ENCODE measurements at places on chromosomes 3 and 15.

GRCh38 chr3:50862221-50862620 is 187.5 kb downstream of the DOCK3 start:
- no peak for DNase-seq

DNA sequence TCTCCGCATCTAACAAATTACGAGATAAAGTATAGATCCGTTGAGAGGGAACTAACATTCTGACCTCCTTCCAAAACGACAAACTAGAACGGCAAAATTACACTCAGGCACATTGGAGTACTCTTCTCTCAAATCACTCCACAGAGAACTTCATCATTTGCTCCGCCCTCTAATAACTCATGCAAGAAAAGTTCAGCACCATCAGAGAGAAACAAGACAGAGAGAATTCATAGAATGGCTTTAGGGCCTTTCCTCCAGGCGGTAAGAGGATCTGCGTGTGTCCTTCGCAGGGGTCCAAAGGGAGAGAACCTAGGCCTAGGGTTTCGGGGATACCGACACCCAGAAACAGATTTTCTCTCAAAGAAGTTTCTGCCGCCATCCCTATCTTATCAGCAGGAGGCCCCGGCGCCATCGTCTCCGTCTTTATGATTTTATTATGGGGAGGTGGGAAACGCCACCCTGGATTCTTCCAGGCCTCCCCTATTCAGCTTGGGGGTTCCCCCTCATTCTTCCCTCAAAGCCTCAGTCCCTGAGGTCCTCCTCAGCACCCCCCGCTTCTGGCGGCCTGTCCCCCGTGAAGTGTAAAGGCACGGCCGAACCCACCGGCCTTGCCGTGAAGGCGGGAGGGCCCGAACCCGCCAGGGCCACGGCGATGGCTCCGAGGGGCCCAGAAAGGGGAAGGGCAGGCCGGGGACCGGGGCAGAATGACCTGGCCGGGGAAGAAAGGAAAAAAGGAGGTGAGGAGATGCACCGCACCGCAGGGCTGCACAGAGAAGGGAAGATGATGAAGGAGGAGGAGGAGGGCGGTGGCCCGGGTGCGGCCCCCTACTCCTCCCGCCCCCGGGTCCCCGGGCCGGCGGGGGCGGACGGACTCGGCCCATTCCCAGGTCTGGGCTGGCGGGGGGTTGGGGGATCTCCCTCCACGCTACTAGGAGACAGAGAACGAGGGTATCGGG is 768 bp downstream of the UBXN7 start:
- peak; percentile 23 for DNase-seq

- DNase-seq: no peak
Observed at GRCh38 chr15:41304149-41304770, 28.1 kb downstream of the OIP5 start.

DNA sequence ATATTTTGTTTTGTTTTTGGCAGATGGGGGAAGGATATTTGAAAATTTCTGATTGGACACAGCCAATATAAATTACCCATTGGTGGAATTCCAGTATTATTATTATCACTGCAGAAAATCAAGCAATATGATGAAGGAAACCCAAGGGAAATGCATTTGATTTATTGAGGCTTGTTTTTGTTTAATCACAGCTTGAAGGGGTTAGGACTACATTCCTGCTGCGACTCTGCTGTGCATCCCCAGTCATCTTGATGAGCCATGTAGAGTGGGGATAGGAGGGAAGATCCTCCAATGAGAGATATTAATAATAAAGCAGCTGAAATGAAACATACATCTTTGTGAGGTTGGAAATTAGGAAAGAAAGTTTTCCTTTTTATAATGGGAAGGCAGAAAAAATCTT is 208.6 kb downstream of the GAP43 start:
- no peak for DNase-seq

- DNase-seq: no peak
Observed at GRCh38 chr3:114668099-114668498, 374.3 kb downstream of the TIGIT start.

DNA sequence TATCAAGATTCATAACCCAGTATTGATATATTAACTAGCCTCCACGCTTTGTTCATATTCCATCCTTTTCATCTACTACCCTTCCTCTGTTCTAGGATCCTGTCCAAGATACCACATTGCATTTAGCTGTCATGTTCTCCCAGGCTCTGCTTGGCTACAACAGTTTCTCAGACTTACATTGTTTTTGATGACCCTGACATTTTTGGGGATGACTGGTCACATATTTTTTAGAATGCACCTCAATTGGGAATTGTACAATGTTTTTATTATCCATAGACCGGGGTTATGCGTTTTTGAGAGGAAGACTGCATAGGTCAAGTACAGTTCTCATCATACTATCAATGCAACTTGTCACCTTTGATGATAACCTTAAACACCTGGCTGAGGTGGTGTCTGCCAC is 421.2 kb downstream of the GABRG3 start:
- DNase-seq: no peak

GRCh38 chr15:65379986-65380385 is 2.2 kb upstream of the IGDCC3 start:
- DNase-seq: no peak

GRCh38 chr3:86180696-86181095 is 810.3 kb downstream of the VGLL3 start:
- no peak for DNase-seq

DNA sequence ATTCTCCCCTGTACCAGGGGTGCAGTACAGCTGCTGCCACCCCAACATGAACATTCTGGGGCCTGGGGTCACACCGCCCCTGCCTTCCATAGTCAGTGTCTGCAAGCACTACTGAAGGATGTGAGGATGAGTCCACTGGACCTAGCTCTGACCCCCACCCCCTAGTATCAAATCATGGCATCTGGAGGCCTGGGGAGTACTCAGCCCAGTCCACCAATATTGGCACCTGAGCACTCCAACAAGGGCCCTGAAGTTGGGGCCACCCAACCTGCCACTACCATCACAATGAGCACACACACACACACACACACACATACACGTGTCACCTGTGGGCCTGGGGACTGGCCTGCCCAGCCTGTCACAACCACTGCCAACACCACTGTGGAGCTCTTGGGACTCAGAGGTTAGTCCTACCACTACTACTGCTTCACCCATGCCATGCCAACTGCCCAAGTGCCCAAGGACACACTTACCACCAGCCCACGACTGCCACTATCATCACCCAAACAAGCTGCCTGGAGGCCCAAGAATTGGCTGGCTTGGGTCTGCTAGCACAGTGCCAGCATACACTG is 253.9 kb downstream of the MCTP2 start:
- no peak for DNase-seq

- no peak for DNase-seq
Observed at GRCh38 chr15:72502220-72502809, 28.2 kb downstream of the ARIH1 start.

DNA sequence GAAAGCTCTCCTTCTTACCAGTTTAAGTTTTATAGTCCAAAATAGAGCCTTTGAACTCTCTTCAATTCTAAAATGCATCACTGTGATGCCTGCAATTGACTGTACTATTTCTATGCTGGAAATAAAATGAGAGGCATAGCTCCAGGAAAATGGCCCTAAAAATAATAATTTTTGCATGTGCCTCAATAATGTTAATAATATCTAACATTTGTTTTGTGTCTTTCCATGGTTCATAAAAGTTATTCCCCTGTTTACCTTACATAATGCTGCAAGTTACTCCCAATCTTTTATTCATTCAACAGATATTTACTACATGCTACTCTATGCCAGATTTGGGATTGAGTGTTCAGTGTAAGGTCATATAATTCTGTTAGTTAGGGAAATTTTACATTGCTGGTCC is 574.0 kb downstream of the RBMS3 start:
- no peak for DNase-seq

GRCh38 chr3:188261011-188261410 is 107.1 kb downstream of the LPP start:
- DNase-seq: no peak

DNA sequence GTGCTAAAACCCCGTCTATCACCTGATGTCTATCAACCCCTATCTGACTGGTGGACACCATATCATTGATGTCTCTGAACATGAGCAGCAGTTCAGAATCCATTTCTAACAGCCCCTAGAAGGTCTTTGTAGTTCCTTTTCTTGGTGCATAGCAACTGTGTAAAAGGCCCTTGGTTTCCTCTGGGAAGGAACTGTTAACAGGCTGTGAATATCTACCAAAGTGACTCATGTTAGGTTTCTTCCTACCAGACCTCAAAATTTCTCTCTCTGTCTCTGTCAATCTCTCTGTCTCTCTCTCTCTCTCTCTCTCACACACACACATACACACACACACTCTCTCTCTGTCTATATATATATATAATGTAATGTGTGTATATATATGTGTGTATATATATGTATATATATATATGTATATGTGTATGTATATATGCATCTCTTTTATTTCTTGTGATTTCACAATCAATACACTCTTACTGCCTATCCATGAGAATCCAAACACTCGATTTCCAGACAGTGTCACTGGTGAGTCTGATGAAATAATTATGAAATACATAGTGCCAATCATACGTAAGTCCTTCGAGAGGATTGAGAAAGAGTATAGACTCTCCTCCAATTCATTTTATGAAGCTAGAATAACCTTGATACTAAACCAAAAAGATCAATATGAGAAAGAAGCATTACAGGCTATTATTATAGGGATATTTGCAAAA is 335.9 kb upstream of the SLCO3A1 start:
- no peak for DNase-seq

GRCh38 chr15:101723171-101723873 is 951 bp downstream of the TARS3 start:
- DNase-seq: no peak

- peak; percentile 82 for DNase-seq
Observed at GRCh38 chr3:78941587-78941986, 826.2 kb downstream of the ROBO1 start.

DNA sequence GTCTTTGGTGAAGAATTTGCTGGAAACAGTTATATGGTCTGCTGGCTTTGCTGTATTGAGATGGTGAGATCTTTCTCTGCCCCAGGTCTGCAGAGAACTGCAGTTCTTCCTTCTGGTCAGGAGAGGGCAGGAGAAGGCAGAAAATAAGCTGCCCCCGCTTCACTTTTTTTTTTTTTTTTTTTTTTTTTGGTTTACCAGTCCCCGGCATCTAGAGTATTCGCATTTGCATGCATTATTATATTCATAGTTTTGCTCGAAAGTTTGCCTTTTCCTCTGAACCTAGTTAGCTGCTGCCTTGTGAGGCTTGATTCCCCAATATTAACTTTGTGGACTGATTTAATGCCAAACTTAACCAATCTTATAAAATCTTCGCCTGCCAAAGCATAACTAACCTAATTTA is 10.6 kb upstream of the PARL start:
- peak; percentile 8 for DNase-seq

DNA sequence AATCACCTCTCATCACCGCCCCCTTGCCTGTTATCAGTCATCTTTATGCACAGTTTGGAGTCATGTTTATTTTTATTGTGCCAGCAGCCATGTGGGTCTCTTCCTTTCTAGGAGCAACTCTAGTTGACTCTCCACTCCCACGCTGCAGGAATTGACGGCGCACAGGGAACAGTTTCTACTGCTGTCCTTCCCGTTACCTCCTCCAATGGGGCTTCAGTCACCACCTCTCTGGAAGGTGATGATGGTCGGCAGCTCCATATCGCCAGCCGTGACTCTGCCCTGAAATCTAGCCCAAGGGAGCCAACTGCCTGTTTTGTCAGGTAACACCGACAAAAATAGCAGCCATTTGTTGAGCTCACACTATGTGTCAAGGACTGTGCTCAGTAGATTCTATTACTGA is 35.6 kb upstream of the FAM107A start:
- no peak for DNase-seq

- no peak for DNase-seq
Observed at GRCh38 chr15:66955871-66956585, 109.4 kb upstream of the SMAD3 start.

- DNase-seq: no peak
Observed at GRCh38 chr15:80010131-80010673, 39.2 kb upstream of the BCL2A1 start.

DNA sequence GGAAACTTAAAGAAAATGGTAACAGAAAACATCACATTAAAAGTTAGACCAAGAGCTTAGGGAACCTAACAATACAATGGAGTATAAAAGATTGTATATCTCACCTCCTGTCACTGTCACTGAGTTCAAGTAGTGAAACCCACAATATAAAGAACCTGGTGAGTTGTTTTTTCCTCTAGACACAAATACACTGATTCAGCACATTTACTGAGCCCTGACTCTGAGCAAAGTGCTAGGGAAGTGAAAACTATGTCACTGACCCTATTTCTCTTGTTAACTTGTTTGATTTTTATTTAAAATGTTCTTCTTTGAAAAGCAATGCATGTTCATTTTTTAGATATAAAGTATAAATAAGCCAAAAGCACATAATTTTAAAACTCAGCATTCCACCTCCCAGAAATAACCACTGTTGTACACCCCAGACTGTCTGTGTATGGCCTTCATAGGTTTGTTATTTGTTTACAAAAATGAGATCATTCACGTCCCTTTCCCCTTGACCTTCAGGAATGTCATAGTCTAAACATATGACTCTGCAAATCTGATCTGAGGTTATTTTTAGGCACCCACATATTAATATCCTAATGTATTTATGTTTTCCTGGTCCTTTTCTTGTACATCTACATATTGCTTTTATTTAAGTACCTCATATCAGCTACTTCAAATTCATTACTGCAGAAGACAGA is 69.2 kb upstream of the CSTA start:
- no peak for DNase-seq

DNA sequence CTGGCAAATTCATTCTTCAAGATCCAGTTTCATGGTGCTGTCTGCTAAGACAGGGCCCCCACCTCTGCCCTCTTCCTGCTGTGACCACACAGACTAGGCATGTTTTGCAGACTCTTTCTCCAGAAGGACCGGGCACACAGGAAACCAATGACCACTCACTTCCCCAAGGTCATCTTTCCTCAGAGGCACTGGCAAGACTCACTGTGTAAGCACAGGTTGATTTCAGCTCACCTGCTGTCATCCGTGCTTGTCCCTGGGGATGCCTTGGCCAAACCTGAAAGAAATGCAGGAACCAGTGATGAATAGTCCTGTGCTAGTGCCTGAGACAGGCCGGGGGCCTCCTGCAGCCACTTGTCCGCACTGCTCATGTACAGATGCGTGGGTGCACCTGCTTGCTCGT is 33.5 kb downstream of the ALS2CL start:
- no peak for DNase-seq

DNA sequence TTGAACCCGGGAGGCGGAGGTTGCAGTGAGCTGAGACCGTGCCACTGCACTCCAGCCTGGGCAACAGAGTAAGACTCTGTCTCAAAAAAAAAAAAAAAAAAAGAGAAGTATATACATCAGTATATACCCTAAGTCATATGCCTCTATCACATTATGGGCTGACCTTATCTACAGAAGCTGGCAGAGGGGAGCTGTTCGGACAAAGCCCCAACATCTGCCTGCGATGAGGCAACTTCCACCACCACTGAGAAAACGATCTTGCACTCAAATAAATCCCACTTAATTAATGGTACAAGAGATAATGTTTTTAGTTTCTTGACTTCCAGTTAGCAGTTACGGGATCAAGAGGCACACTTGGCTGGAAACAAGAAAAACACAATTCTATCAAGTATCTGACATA is 2.2 kb downstream of the GLT8D1 start:
- no peak for DNase-seq

DNA sequence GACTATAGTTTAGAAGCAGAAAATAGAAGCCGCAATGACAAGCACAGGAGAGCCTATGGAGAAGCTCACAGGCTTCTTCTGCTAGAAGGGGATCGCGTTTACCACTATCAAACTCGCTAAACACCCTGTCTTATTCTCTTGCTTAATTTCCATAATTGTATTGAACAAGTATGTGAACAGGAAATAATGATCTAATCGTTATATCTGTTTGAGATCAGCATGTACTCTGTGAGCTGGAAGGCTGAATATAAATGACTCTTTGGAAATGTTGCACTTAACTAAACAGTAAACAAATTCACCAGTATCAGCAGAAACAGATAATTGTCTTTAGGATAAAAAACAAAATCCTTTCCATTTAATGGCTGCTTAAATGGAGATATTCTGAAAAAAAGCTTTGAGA is 15.0 kb downstream of the NEK10 start:
- no peak for DNase-seq

Measured in fibroblast of skin of left biceps (primary cell).